AG04449 (cell line): ENCODE measurements at places on chromosomes 7 and 10.

DNA sequence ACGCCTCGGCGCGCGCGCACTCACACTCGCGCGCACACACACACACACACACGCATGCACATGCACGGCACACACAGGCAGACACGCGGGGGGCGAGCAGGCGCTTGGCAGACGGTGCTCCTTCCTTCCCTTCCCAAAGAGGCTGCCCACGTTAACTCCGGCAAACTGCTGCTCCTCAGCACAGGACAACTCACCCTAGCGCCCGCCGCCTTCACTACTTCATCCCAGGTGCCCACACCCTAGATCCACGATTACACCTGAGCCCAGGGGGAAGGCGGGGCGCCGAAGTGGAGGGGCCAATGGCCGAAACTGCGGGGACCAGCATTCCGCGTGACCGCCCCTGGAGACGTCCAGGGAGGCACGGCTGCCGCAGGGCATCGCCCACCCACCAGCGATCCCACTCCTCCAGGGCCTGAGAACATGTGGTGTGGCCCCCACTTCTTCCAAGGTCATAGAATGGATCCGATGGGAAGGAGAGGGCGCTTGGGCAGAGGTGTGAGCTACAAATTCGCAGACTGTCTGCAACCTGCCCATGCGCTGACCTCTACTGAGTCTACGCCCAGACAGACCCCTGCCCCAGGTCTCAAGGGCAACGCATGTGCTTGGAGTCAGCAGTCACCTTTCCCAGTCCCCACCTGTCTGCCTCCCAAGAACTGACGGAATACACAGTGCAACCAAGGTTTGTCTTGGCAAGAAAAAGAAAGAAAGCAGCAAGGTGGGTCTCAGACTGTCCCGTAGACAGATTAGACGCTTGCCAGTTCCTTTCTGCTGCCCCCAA lies 74.6 kb downstream of the CALN1 start:
- no peak for DNase-seq

- DNase-seq: no peak
These were observed 254.9 kb downstream of the PLXNA4 start for GRCh38 chr7:132321387-132321786.

GRCh38 chr7:22444181-22444971 lies 55.6 kb downstream of the STEAP1B start:
- DNase-seq: no peak

DNA sequence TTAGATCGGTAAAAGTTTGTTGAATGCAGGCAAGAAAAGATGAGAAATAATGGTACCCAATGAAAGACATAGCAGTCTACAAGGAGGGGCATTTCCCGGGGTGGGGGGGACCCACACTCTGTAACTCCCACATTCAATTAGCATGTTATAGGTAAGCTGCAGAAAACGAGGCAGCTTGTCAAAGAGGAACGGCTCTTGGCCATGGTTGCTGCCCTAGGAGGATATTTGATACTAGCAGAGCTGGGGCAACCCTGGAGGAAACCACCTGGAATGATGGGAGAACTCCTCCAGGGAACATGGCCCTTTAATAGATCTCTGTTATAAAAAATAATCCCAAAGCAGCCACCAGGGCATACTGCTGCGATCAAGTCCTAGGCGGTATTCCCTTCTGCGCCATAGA lies 98.5 kb downstream of the EGFR start:
- DNase-seq: no peak

DNA sequence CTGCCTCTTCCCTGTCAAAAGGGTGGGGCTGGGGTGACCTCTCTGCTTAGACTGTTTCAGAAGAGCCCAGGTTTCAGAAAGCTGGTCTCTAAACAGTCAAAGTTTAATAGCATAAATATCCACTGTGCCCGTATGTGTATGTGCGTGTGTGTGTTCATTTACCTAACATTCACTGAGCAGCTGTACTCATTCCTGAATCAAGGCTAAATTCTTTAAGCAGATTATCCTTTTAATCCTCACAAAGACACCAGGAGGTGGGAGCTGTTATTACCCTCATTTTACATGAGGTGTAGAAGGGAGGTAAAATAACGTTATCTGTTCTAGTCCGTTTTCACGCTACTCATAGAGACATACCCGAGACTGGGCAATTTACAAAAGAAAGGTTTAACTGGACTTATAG lies 72.2 kb downstream of the RSU1 start:
- no peak for DNase-seq

DNA sequence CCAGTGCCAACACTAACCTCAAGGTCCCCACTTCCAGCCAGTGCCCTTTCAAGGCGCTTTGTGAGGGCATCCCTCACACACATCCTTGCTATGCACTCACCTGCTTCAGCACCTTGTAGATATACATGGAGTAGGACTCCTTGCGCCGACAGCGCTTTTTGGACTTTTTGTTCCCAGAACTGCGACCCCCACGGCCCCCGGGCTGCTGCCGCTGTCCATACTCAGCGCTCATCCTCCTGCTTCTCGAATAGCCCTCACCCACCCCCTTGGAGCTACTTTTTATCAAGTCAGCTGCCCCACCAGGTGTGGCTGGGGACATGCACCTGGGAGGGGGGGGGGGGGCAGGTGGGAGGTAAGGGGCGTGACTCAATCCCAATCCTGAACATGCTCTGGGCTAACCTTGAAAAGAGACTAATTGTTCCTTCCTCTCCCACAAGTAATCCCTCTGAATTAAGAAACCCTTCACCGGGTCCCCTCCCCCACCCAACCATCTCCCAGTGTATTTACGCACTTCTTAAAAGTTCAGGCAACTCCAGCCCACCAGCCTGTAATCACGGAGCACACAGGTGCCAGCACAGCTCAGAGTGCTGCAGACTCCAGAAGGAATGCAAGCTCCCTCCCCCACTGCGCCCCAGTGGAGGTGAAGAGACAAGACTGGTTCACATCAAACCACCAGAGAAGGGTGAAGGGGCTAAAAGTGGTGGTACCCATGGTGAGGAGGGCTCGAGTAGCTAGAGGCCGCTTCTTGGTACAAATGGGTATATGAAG lies at the start of gene H2BK1:
TSS of gene H2BK1 (minus strand) at position 402 of the 768 bp plus-strand sequence. CDS start at position 232, 170 bp downstream.
- DNase-seq: no peak

GRCh38 chr7:1743481-1744230 lies 73.6 kb downstream of the ELFN1 start:
- DNase-seq: no peak

- no peak for DNase-seq
These were observed 13.0 kb downstream of the ESYT2 start for GRCh38 chr7:158816271-158816670.

DNA sequence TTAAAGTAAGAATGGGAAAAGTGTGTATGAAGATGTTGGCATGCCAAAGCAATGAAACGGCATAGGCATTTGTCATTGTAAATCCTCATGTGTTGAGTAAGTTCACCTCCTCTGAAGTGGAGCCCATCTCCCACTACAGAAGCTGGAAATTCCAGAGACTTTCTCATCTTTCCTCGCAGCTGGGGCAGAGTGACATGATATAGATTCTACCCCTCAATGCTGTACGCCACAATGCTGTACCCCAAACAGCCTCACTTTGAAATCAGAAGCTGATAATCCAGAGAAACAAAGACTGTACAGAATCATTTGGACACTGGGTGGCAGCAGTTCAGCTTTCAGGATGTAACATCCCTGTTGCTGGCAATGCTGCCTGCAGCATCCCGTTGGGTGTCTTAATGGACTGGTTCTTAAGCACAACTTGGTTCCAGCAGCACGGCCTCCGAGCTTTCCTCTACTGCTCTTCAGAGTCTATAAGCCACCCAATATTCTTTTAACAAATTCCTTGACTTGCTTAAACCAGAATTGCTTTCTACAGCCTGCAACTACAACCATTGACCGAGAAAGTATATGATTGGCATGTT lies 18.8 kb downstream of the ZC3HAV1L start:
- DNase-seq: no peak

- no peak for DNase-seq
These were observed at the start of gene ADAMTS14 for GRCh38 chr10:70672165-70673042. Gene ADAMTS14 (plus strand): TSS chr10:70672506. CDS start chr10:70672803, 297 bp downstream.

DNA sequence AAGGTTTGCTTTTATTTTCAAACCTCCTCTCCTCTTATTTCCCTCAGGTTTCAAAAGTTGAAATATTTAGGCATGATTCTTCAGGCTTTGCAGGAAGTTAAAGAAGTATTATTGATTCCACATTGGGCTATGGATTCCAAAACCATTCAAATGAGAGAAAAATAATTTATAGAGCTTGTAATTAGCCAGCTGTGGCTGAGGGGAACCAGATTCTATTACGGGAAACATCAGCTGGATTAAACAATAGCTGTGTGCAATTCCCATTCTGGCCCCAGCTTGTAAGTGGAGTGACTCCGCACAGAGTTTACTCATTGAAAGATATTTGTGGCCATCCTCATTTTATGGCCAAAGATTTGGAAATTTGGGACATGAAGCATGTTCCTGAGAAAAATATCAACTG lies 77.0 kb upstream of the PHYHIPL start:
- no peak for DNase-seq

DNA sequence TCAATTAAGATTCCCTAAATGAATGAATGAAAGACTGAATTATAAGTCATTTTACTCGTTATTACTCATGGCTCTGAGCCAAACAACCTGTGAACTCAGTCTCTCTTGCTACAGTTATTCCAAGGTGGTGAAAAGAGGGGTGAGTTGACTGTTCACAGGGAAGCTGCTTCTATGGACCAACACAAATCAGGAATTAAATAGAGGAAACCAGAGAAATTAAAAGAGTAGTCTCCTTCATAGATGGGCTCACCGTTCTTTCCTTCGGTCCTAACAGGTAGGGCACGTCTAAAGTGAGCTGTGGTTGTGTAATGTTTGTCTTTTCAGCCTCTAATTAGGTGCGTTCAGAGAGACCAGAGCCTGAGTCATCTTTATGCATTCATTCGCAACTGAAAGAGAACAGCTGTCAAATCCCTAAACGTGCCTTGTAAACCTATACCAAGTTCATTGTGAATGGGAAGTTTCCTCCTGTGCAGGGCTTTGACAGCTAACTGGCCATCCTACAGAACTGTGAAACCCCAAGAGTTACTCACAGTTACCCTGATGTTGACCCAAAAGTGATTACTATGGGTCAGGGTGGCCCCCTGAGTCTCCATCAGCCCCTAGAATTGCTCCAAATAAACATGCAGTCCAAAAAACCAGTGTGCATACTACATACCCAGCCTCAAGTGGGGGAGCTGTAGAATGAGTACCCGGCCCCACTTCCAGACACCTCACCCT lies 18.2 kb upstream of the C10orf53 start:
- DNase-seq: no peak

DNA sequence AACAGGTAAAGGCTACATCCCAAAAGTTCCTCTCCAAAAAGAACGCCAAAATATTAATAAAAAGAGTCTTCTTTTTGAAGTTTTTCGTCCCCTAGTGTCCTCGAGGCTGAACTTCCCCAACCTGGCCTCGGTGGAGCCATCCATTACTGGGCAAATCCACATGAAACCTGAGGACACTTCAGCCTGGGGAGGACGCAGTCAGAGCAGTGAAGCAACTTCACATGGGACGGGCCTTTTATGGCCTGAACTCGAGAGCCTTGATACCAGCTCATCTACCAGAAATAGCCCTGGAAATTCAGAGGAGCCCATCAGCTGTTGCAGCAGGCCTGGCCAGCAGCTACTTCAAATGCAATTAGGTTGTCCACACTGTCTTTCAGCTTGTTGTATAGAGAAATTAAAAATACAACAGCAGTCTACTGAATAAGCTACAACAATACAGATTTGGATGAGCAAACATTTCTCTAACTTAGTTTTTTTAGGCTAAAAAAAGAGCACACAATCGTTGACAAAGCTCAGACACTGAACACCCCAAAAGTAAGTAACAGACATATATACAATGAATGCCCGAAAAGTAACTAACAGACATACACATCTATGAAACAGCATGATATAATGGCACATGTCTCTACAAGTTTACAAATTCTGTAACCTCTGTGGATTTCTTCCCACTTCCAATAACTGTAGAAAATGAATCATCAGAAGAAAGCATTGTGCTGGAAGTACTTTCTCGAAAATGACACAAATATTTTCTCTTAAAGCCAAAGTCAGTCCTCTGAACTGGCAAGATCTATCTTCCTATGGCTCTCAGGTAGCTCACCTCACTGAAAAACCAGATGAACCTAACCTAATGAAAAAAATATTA lies at the start of gene SVIL:
TSS of gene SVIL (minus strand) at position 208 of the 862 bp plus-strand sequence. CDS start 79,913 bp downstream, outside the sequence.
- no peak for DNase-seq

- no peak for DNase-seq
These were observed 20.4 kb downstream of the DNAJB12 start for GRCh38 chr10:72334196-72334824.

- no peak for DNase-seq
These were observed 1.3 kb downstream of the NFE2L3 start for GRCh38 chr7:26153241-26153822.

GRCh38 chr7:108576116-108576515 lies 6.4 kb downstream of the DNAJB9 start:
- no peak for DNase-seq

- DNase-seq: no peak
These were observed 60.3 kb upstream of the MALRD1 start for GRCh38 chr10:18988338-18988737.

DNA sequence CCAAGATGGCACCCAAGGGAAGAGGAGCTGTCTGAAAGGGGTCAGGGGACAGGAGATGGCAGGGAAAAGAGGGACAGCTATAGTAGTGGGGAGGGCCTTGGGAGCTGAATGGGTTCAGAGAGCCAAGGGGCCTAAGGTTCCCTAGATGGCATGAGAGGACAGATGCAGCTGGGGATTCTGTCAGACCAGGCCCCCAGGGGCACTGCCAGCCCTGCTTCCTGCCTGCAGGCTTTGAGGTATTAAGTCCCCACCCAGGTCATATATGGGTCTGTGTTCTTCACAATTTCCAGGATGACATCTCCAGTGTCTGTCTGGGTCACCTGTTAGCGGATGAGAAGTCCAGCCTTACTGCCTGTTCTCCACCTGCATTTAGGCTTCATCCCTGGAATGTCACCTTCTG lies 56.7 kb downstream of the NEURL1 start:
- DNase-seq: no peak

- DNase-seq: no peak
These were observed 9.7 kb upstream of the ZNF273 start for GRCh38 chr7:64893401-64893800.

- no peak for DNase-seq
These were observed 13.0 kb downstream of the STK32C start for GRCh38 chr10:132294561-132295318.

- no peak for DNase-seq
These were observed 37.6 kb upstream of the RNF32 start for GRCh38 chr7:156603011-156603410.

- no peak for DNase-seq
These were observed 316.6 kb downstream of the GFRA1 start for GRCh38 chr10:115956225-115957011.

GRCh38 chr10:23088609-23089008 lies 6.8 kb upstream of the MSRB2 start:
- DNase-seq: no peak

GRCh38 chr7:138645284-138645683 lies 55.9 kb downstream of the SVOPL start:
- no peak for DNase-seq

- no peak for DNase-seq
These were observed 970.9 kb upstream of the LRRN3 start for GRCh38 chr7:110119883-110120581.

- DNase-seq: no peak
These were observed 202.1 kb downstream of the ATRNL1 start for GRCh38 chr10:115295213-115295805.

DNA sequence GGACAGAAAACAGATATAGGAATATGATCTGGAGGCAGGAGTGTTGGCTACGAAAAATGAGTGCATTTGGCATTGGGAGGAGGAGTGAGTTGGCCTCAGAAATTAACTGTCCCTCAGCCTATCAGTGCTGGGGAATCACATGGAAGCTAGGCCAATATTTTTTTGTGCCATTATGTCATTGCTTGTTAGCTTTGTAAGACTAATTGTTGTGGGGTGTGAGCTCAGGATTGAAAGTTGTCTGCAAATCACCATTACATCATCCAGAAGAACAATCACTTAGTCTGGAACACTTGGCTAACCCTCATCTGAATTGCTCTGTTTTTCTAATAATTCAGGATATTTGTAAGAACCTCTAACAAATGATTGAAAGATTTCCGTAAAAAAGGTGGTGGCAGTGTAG lies 45.2 kb upstream of the SEMA3D start:
- DNase-seq: no peak
